ENCODE measurements at places on chromosomes 16 and 17.

DNA sequence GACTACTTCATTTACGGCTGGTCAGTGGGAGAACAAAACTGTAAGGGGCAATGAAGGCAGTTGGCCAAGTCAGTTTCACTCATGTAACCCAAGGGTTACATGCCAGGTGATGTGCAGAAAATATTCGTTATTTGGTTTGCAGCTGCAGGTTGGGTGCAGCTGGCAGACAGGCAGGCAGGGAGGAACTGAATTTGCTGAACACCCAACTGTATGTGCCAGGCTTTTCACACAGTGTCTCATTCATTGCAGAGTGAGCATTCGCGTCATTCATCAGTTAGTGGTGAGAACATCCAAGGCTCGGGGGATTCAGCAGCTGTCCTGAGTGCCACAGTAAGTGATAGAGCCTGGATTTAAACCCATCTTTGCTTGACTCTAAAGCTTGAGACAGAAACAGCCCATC is 59.7 kb downstream of the ABCC6 start:
- no peak for DNase-seq

- no peak for DNase-seq
Measured at GRCh38 chr17:41527063-41528023, 765 bp downstream of the KRT19 start.

DNA sequence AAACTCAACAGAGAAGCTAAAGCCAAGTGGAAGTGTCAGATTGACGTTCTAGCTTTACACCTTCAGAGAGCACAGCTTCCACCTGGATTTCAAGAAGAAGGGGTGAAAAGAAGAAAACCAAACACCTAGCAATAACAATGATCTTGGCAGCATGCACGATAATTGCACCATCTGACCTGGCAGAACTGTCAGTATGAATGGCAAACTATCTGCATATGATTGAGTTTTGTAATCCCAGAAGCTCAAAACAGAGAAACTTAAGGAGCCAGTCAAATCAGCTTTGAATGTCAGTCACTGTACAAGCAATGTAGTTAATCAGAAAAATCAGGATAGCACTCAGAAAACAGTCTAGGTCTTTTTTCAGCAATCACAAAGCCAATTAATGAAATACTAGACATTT is 427.1 kb downstream of the ZFHX3 start:
- DNase-seq = no peak

- DNase-seq = no peak
Measured at GRCh38 chr17:56320443-56320842, 167.2 kb downstream of the ANKFN1 start.

DNA sequence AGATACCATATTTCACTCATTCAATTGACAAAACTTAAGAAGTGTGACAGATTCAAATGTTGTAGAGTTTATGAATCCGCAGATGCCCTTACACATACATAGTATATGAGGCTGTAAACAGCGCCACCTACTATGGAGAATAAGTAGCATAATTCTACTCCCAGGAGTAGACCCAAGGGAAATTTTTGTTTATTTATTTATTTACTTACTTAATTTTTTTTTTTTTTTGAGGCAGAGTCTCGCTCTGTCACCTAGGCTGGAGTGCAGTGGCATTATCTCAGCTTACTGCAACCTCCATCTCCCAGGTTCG is 35.5 kb downstream of the GAN start:
- no peak for DNase-seq

DNA sequence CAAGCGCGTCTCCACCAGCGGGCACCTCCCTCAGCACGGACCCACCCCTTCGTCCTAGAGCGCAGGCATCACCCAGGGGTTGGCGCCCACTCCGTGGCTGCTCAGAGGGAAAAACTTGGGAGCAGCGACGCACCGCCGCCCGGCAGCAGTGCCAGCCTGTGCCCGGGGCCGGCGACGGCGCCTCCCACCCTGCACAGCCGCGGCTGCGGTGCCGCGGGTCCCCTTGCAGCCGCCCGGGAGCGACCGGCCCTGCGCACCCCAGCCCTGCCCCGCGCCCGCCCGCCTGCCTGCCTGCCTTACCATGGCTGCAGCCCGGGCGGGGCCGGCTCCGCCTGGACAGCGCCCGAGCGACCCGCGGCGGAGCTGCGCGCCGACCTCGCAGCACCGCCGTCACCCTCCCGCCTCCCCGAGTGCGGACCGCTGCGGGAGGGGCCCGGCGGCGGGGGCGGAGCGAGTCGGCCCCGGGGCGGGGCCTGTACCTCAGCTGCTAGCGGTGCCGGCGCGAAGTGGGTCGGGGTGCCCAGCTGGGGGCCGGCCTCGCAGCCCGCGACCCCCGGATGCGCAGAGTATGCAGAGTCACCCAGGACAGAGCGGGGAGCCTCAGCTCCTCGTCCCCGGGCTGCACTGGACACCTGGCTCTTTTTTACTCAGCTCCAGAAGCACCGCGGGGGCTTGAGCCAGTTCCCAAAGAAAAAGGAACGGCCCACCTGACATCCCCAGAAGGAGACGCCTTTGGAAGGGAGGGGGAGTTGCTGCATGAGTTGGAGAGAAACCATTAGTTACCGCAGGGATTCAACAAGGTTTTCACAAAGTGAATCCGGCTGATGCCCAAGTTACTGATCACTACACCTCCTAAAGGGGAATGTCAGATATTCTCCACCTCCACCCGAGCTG is 17.5 kb upstream of the MTMR4 start:
- peak; percentile 76 for DNase-seq

DNA sequence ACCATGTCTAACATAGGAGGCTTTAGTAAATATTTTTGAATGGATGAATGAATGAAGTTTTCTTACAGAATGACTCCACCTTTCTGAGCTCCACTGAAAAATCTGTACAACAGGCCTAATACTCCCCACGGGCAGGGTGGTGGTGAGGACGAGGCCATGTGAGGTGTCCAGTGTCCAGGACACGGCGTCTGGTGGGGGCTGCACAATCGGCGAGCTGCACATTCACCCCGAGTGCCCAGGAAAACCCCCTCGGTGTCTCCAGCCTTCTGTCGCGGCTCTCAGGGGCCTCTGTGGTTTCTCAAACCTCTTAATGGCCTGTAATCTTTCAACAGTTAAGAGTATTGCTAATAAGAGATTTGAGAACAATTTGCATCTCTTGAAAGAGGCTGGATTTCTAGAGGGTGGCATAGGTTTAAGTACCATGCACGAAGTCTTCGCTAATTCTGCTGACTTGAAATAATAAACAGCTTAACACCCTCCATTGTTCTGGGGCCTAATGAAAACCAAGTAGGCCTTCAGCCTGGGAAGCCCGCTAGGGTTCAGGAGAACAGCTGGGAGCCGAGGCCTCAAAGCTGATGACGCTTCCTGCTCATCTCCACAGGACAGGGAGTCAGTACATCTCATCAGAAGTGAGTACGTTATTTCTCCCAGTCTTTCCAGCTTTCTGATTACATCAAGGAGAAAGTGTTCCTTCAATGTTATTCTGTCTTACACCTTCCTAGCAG is 304.6 kb upstream of the FOXF1 start:
- no peak for DNase-seq

GRCh38 chr16:87435372-87436224 is 43.5 kb downstream of the MAP1LC3B start:
- no peak for DNase-seq

DNA sequence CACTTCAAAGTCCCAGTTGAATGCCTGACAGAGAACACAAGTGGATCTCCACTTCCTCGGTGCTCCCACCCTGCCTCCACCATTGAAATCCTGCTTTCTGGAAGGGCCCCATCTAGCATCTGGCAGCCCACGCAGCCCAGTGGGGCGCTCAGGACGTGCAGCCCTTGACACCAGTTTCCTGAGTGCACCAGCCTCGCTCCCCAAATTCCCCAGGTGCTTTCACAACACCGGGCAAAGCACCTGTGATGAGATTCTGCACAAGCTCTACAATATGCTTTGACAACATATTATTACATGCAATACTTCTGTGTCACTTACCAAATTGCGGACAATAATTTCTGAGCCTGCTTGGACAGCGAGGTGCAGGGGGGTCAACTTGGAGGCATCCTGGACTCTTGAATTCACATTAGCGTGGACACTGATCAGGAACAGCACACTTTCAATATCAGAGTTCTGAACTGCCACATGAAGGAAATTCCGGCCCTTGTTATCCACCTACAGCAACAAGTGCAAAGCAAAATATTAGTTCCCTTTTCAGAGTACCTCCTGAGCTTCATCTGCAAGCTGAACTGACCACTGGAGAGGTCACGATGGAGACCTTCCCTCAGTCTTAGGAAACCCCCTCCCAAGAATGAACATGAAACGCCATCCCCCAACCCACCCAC is 33.9 kb downstream of the CYB5D2 start:
- DNase-seq = no peak

GRCh38 chr16:11410376-11411058 is 65.3 kb downstream of the RMI2 start:
- DNase-seq = no peak

DNA sequence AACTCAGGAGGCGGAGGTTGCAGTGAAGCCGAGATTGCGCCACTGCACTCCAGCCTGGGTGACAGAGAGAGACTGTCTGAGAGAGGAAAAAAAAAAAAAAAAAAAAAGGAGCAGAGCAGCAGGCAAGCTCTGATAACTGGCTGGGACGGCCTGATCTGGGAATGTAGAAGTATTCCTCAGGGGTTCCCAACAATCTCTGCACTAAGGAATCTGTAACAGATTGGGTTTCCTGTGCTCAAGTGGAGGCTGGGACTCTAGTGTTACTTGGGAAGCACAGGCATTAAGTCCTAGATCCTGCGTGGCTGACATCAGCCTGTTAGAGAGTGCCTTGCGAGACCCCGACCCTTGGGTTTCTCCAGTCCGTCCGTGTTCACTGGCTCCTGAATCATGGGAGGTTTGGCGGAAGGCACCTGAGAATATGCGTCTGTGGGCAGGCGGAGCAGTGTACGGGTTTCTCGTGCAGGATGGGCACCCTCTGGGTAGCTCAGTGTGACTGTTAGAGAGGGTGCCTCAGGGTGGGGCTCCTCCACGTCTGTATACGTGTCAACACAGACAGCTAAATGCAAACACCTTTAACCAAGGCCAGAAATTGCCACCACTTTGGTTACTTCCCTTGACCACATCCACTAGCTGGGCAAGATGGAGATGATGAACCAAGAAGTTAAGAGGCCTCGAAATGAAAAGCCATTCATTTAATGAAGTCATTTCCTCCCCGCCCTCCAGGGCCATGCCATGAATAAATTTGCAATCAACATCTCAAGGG is 174.9 kb upstream of the RPL38 start:
- DNase-seq = no peak

DNA sequence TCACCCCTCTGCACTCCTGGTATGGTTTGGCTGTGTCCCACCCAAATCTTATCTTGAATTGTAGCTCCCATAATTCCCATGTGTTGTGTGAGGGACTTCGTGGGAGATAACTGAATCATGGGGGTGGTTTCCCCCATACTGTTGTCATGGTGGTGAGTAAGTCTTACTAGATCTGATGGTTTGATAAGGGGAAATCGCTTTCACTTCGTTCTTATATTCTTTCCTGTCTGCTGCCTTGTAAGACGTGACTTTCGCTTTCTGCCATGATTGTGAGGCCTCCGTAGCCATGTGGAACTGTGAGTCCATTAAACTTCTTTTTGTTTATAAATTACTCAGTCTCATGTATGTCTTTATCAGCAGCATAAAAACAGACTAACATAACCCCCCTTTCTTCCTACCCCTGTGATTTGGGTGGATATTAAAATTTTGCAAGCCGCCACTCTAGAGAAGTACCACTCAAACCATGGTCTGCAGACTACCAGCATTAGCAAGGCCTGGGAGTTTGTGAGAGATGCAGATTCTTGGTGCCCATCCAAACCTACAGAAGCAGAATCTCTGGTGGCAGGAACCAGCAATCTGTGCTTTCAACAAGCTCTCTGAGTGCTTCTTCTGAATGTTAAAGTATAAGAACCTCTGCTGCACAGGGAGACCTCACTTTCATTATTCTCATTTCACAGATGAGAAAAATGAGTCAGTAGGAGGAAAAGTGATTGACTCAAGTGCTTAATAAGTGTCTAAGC is 999.5 kb upstream of the EEF2KMT start:
- no peak for DNase-seq

GRCh38 chr17:2936351-2936750 is 127.1 kb downstream of the OR1D5 start:
- no peak for DNase-seq

- no peak for DNase-seq
Measured at GRCh38 chr17:59287891-59288290, 43.6 kb upstream of the YPEL2 start.

DNA sequence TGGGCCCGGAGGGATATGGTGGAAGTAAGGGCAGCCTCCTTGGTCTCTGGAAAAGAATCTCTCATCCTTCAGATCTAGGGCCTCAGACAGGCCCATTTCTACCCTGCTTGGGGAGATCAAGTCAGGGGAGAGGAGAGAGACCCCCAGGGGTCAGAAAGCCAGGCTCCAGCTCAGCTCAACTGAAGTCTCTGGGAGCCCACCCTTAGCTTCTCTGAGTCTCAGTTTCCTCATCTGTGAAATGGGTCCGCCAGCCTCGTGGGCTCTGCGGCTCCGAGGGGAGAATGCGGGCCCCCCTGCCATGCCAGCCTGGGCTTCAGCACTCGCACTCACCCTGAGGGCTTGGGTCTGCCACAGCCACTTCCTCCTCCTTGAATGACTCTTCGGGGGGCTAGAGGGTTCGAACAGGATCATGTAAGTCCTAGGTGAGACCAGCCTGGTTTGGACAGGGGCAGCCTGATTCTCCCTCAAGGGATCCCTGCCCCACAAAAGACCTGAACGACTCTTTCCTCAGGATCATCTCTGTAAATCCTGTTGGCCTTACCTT is 6.7 kb downstream of the CNGB1 start:
- no peak for DNase-seq

- DNase-seq = no peak
Measured at GRCh38 chr17:35368081-35368830, 5.2 kb downstream of the SLFN11 start.

DNA sequence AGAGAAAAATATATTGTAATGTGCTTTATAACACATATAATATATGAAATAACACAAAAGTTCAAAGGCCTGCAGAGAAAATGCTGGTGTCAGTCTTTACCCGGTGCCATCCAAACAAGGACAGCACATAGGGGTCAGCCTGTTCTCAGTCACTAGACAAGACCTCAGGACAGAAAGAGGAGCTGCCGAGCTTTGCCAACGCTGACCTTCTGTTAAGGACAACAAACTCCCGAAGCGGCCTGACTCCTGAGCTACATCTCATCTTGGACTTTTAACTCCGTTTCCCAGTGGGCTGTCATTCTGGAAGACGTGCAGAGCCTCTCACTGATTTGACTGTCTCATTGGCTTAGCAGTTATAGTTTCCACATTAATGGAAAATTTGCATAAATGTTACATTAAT is 6.9 kb downstream of the ELAC2 start:
- no peak for DNase-seq

GRCh38 chr17:63647065-63647725 is 25.0 kb downstream of the MAP3K3 start:
- DNase-seq = no peak

GRCh38 chr17:43106552-43106951 is 18.6 kb downstream of the BRCA1 start:
- DNase-seq = no peak

- no peak for DNase-seq
Measured at GRCh38 chr17:73349138-73349537, 37.3 kb upstream of the CDC42EP4 start.

Data from activated CD8-positive, alpha-beta memory T cell treated with anti-CD3 and anti-CD28 coated beads, Interleukin-2, amount 50 U/mL, for 48 hours (primary cell).